Stimulated activated CD4-positive, alpha-beta T cell treated with anti-CD3 and anti-CD28 coated beads, Interleukin-4, amount 100 ng/mL, for 48 hours (primary cell): ENCODE measurements at places on chromosomes 12 and 14.
A peak's percentile ranks its signal among the peaks of the same experiment; 100 is the strongest.

GRCh38 chr14:73168274-73168673, 32.0 kb downstream of the PSEN1 start:
- no peak for DNase-seq

DNA sequence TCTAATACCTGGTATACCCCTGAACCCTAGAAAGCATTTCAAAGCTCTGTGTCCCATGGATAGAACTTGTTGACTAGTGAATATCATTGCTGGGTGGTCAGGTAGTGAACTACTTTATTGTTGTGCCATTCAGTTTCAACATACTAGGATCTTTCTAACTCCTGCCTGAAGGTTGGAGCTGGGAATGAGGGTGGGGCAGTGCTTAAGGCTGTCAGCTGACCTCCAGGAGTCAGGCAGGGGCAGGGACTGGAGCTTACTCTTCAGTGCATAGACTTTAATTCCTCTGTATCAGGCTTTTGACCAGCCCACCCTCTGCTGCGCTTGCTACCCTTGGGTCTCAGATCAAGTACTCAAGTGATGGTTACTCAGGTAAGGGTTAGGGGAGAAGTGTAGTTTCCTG, 102.6 kb upstream of the RFX4 start:
- DNase-seq = no peak

DNA sequence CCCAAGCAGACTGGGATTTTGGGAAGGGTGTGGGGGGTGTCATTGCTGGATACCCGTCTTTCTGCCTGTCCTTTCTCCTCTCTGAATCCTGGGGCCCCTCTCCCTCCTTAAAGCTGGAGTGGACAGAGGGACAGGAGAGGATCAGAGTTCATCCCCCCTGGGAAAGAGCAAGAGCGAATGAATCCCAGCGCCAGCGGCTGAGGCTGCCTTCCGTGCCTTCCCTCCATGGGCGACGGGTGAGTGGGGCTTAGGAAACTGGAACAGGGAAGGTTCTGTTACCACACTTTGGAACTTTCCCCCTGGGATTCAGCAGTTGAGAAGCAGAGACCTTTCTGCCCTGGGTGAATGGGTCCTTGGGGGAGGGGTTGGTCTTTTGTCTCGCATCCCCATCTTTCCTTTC, 16.2 kb upstream of the RIN3 start:
- no peak for DNase-seq

DNA sequence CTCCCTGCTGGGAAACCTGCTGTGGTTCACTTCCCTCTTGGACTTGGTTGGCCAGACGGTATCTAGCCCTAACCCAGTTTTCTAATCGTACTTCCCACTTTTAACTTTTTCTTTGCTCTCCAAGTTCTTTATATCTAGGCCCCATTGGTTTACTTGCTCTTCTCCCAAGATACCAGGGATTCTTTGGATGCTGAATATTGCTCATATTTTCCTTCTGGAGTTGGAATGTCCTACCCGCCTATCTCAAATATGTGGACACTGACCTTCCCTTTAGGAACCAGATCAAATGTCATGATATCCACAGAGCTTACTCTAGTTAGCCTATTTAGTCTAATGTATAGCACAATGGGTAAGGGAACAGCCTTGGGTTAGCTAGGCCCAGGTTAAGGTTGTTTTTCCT, 228.6 kb downstream of the DACT1 start:
- no peak for DNase-seq

- DNase-seq = no peak
Observed at GRCh38 chr14:33052943-33053342, 114.3 kb downstream of the NPAS3 start.

DNA sequence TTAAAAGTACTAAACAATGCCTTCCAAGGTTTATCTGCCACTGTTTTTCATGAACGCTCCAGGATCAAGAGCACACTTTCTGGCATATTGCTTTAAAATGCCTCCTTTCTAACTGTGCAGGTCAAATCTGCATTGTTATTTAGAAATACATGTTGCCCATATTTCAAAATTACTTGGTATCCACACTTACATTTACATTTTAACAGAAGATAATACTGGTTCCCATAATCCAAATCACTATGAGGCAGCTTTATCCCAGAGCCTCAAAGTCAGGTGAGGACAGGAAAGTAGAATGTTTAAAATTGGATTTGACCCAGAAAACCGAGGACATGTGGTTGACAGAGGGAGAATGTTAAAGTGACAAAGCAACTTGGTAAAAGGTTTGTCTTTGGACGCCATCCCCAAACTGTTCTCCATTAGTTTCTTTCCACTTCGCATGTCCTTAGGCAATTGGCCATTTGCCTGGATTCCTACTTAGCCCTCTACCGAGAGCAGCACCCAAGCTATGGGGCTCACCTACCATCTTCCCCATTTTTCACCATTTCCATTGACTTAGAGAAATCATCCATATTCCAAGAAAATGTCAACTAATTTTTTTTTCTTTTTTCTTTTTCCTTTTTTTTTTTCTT, 353.0 kb downstream of the PAWR start:
- no peak for DNase-seq

DNA sequence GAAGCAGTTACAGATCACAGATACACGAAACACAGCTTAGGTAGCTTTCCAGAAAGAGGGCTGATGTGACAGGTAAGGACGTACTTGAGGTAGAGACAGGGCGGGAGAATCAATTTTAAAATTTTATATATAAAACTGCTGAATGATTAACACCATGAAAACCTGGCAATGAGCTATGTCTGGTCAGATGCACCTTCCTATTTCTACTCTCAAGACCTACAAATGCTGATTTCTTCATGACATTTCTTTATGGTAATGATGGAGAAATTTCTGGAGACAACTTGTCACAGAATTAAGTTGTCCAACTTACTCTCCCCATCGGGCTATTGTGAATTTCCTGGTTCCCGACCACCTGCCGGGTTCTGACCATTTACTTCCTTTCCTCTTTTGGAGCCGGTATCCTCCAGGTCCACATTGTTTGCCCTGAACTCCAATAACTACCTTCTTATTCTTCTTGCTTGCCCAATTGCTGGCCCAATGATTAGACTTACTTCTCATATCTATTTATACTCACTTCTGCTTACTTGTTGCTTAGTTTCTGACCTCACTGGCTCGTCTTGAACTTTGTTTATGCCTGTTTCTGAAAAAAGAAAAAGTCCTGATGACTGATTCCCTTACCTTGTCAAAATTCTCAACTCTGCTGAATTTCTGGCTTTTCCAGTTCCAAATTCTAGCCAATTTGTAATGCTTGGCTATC, 12.8 kb upstream of the ATP2B1 start:
- DNase-seq = no peak

DNA sequence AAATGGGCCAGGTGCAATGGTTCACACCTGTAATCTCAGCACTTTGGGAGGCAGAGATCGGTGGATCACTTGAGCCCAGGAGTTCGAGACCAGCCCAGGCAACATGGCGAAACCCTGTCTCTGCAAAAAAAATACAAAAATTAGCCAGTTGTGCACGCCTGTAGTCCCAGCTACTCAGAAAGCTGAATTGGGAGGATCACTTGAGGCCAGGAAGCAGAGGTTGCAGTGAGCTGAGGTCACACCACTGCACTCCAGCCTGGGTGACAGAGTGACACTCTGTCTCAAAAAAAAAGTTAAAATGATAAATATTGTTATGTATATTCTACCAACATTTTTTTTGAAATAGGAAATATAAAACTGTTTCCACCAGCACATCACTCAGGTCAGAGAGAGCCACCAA, 64.9 kb downstream of the NDUFA12 start:
- DNase-seq = no peak

- DNase-seq = no peak
Observed at GRCh38 chr12:73181244-73181643, 909.1 kb downstream of the TRHDE start.

DNA sequence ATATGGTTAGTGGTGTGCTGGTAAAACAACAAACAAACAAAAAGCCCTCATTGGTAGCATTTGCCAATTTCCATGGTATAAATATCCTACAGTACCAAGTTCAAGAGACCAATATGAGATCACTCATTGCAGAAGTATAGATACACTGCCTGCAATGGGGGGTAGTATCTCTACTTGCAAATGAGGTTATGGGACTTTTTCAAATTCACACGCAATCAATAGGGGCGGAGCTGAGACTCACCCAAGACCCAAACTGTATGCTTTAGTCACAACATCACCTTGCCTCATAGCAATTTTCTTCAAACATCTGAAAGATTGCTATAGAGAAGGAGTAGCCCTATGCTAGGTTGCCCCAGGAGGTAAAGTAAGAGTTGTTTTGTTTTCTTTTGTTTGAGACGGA, 93.7 kb downstream of the VCPKMT start:
- DNase-seq = no peak

- DNase-seq = no peak
Observed at GRCh38 chr12:110657747-110658146, 31.2 kb downstream of the HVCN1 start.

DNA sequence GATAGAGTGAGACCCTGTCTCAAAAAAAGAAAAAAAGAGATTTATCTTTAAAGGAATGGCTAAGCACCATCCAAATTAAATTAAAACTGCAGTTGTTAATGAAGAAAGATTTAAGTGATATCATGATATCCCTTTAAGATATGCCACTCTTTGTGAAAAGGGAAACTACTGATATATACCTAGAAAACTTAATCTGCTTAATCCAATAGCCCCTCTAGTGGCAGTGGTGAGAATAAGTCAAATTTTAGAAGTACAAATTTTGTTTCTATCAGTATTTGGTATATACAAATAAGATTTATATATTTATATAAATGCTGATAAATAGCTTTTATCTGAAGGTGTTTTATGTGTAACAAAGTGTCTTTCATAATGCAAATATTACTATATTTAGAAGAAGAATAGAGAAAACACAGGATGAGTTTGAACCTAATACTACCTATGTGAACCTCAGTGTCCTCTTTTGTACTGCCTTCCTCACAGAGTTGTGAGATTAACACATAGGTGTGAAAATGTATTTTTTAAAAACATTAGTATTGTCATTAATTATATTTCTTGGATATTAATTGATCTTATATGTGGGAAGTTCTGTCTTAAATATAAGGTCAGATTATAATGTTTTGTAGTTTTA, 51.4 kb upstream of the GARIN2 start:
- DNase-seq = no peak

DNA sequence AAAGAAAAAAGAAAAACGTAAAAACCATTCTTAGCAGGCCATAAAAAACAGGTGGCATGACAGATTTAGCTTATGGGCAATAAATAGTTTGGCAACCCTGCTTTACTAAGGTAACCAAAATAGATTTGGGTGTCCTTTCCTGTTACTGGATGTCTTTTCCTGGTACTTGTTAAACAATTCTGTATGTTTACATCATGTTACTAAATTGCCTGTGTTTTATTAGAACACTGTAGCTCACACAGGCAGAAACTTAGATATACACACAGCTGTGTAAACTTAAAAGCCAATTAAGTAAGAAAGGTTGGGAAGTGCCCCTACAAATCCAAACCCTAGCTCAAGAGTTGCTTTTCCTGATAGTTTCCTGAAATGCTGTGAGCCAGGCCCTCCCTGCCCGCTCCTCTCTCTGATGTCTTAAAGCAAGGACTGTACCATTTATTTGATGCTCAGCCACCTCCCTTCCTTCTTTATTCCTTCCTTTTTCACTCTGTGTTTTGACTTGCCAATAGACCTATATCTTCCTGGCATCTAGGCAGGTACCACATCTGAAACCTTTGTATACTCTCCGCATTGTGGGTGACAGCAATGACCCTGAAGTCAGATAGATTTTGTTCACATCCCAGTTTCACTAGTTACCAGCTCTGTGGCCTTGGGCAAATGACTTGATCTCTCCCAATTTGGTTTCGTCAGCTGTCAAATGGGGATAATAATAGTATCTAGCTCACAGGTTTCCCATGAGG, 3.7 kb upstream of the CAMKK2 start:
- DNase-seq = no peak

DNA sequence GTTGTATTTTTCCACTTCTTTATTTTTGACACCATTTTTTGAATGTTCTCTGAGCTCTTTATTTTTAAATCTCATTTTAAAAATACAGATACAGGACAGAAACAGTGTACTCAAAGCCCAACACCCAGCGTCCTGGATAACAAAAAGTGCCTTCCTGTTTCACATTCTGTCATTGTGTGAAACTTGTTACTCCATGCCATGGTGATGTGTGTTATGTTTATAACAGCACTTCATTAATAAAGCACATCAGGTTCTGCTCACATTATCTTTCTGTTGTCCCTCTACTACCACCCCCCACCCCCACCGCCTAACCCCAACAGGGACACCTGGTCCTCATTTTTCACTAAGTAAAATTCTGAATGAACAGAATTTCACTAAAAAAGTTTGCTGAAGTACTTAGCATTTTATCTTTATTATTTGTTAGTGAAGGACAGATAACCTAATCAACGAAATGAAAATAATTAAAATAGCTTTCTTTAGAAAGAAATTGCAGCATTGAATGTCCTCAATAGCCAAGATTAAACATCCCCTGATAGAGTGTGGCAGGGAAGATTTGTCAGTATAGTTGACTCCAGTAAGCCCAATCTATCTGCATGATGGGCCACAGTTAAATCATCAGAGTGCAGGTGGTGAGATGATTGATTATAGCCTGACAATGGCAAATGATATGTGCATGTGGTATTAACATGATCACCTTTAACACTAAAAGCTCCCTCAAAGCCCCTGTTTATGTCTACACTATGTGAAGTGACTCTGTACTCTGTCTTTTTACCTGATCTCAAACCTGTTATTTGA, 153.9 kb downstream of the ACSS3 start:
- DNase-seq = no peak

GRCh38 chr12:132284827-132285741, 44.3 kb downstream of the GALNT9 start:
- DNase-seq = no peak

GRCh38 chr12:58801986-58802385, 118.3 kb downstream of the LRIG3 start:
- no peak for DNase-seq

- DNase-seq = peak; percentile 66
Observed at GRCh38 chr12:131132118-131132892, 178.6 kb downstream of the ADGRD1 start.

- DNase-seq = no peak
Observed at GRCh38 chr12:78878459-78878858, 13.9 kb downstream of the SYT1 start.

DNA sequence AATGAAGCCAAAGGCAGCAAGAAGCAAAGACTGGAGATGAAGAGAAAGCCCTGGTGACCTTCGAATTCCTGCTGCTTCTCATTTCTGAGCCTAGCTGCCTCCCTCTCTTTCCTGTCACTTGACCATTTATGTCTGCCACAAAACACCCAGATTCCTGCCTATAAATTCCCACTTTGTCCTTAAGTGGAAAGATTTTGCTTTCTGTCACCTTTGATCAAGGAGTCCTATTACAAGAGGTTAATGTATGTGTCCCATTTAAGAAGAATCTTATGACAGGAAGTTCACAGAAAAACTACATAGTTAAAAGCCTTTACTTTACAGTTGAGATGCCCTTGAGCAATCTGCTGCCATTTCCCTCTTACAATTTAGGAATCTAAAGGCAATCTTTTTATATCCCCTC, 155.7 kb downstream of the GALC start:
- no peak for DNase-seq

GRCh38 chr12:96047229-96048211, 12.1 kb upstream of the LTA4H start:
- no peak for DNase-seq

- no peak for DNase-seq
Observed at GRCh38 chr12:51225771-51226170, 7.9 kb upstream of the POU6F1 start.

- DNase-seq = no peak
Observed at GRCh38 chr12:54439096-54439495, 20.0 kb upstream of the ITGA5 start.
